Small intestine (tissue), 16 donors: ENCODE measurements at places on chromosomes 16 and 17.

DNA sequence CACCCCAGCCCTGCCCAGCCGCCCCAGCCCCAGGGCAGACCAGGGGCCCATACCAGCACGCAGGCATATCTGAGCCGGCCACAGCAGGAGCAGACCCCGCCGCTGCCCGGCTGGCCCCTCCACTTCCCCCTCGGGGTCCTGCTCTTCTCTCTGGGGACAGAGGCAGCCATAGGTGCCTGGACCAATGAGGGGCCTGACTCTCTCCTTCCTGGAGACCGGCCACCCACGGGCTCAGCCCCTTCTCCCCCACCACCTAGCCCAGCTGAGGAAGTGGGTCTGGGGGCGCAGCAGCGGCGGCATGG, 3.8 kb downstream of the TMC6 start:
- no peak for DNase-seq

GRCh38 chr17:82984751-82985427, 94.5 kb upstream of the METRNL start:
- no peak for DNase-seq

DNA sequence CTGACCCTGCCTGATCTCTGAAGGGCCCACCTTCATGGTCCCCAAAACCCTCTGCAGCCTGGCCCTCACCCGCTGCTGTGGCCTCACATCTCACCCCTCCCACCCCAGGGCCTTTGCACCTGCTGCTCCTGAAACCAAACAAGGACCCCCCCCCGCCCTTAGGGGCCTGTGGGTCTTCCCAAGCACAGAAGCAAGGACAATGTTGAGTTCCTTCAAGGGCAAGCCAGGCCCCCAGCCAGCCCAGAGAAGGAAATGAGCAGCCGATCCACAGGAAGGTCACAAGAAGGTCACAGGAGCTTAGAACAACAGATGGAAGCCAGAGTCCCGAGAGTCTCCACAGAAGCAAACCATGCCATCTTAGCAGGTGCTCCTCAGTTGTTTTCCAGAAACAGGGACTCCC, 493 bp upstream of the PDE6G start:
- no peak for DNase-seq

DNA sequence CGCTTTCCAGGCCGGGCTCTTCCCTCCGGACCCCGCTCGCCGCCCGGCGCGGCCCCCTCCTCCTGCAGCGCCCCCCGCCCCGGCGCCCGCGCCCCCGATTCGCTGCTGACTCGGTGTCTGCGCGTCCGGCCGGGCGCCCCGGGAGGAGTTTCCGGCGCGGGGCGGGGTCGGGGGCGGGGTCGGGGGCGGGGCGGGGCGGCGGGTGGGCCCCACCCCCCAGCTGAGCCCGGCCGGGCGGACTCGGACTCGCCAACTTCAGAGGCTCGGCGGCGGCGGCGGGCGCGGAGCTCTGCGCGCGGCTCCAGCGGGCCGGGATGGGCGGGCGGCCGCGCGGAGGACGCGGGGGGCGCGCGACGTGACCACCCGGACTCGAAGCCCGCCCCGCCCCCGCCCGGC, at the start of gene METRNL:
Gene METRNL, plus strand, starts transcription at position 258 of the 396 bp plus-strand sequence. CDS start 207 bp downstream, outside the sequence.
- peak; percentile 70 for DNase-seq

DNA sequence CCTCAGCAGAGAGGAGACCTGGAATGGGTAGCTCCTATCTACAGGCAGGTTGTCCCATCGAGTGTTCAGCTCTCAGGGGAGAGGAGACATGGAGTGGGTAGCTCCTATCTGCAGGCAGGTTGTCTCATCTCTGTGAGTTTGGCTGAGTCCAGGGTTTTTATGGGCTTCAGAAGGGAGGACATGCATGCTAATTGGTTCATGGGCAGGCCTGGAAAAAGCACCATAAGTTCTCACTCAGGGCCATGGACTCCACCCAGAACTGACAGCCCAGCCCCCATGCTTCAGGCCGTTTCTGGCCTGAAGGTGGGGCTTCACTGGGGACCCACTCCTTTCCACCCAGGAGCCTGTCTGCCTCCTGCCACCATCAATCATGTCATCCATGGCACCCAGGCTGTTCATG, 84.0 kb downstream of the CYB561 start:
- no peak for DNase-seq

DNA sequence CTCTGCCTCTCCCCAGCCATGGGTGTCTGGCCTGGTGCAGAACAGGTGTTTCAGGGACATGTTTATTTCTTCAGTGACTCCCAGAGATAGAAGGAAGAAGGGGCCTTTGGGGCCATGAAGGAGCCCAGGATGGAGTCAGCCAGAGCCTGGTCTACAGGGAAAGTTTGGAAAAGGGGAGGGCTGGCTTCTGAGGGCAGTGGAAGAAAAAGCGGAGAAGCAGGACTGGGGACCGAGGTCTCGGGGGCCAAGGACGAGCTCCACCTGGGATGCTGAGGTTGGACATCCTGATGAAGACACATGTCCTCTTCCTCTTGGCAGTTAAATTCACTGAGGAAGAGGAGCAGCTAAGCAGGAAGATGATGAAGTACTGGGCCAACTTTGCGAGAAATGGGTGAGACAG, 7.7 kb downstream of the CES2 start:
- DNase-seq, result no peak

GRCh38 chr17:60554377-60554788, 28.3 kb upstream of the APPBP2 start:
- peak; percentile 70 for DNase-seq

GRCh38 chr16:70434484-70435260, 4.2 kb downstream of the ST3GAL2 start:
- DNase-seq, result no peak

DNA sequence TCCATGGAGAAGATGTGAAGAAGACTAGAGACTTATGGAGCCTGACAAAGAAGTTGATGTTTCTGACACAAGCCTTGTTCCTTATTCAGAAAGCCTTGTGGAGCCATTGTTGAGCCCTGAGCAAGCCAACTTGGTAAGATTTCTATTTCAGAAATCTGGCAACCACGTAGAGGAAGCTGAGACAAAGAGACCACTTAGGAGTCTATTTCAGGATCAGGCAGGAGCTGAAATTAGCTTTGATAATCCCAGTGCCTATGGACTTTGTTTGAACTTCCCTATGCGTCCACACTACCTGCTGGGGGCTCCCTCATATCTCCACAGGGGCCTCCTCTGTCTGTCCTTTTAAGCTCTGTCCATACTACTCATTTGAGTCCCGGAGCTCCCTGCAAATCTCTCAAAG, 540.0 kb upstream of the GOT2 start:
- DNase-seq, result no peak

GRCh38 chr16:26649381-26650045, 417.2 kb upstream of the C16orf82 start:
- DNase-seq, result no peak

- DNase-seq, result no peak
Observed at GRCh38 chr16:87436225-87437172, 44.4 kb downstream of the MAP1LC3B start.

- no peak for DNase-seq
Observed at GRCh38 chr16:79309606-79310005, 290.9 kb downstream of the MAF start.

DNA sequence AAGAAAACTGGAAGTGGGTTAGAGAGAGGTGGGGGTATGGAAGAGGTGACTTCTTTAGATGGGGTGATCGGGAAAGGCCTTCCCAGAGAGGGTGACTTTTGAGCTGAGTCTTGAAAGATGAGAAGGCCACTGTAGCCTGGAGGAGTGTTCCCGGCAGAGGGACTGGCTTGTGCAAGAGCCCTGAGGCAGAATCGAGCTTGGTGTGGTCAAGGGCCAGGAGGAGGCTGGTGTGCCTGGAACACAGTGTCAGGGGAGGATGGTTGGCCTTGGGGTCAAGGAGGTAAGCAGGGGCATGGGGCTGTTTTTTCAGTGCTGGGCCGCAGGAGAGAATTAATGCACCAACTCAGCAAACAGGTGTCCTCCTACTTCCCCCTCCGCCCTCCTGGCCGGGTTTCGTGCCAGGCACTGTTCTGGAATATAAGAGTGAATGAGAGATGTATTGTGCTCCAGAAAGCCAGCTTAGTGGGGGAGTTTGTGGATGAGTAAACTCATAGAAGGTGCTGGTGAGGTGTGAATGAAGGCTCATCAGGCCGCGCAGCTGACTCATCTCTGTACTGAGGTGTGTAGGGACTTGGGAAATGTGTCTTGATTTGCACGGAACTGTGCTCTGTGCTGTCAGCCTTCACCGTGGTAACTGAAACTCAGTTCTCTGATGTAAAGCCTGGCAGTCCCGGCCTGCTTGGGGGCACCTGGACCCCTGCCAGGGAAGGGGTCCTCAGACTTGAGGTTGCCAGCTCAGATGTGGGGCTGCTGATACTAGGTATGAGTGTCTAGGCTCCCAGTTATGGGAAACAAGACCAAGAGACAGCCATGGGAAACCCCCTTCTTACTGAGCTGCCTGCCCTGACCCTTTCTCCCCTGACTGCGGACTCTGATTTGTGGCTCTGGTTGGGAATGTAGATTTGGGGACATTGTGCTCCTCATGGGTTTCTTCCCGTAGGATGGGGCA, 15.3 kb downstream of the KSR1 start:
- DNase-seq, result no peak

DNA sequence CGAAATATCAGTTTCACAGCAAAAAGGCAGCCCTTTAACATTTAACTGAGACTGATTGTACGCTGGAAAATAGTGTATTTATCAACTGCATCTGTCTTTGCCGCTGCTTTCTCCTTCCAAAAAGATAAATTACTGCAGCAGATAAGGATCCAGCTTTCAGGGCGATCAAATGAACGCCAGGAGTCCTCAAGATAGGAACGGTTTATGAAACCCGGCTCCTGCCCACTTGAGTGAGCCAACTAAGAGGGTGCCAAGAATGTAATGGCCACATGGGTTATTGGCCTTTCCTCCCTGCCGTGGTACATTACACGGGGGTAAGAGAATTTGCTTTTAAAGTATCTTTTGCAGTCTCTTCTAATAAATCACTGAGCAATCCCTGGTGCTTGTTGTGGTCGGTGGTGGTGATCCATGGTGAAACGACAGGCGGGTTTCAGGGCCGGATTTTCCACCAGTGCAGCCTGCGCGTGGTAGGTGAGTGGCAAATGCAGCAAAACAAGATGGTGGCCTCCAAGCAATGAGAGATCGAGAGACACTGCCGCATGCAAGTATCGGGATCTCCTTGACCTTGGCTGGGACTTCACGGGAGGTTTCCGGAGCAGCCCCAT, 67.5 kb upstream of the IRX6 start:
- no peak for DNase-seq
